ENCODE measurements at places on chromosomes 5 and 9.

- no peak for DNase-seq
Measured at GRCh38 chr5:143874312-143874711, 62.4 kb downstream of the HMHB1 start.

GRCh38 chr5:72109625-72110024 is 2.4 kb downstream of the MAP1B start:
- no peak for DNase-seq

- DNase-seq = no peak
Measured at GRCh38 chr5:55675119-55675518, 37.0 kb downstream of the SLC38A9 start.

- no peak for DNase-seq
Measured at GRCh38 chr9:68683433-68683832, 21.6 kb upstream of the PIP5K1B start.

DNA sequence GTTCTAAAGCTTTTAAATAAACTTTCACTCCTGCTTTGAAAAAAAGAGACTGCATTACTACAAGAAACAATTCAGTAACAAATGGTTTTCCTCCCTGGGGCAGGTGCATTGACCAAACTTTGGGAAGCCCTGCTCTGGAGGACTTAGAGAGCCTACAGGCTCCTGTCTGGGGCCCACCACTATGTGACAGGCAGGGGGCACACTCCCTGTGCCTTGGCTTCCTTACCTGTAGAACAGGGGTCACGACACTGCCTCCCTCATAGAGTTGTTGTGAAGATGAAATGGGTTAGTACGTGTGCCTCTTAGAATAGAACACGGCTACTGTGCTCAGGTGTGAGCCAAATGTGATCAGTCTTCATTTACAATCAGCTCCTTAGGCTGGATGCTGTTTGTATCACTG is 130.1 kb downstream of the GPBP1 start:
- DNase-seq = no peak

GRCh38 chr9:77729177-77729576 is 81.1 kb upstream of the GNA14 start:
- no peak for DNase-seq

GRCh38 chr9:128409978-128410377 is 10.7 kb upstream of the CERCAM start:
- no peak for DNase-seq

GRCh38 chr5:1975406-1975715 is 92.6 kb upstream of the IRX4 start:
- no peak for DNase-seq

GRCh38 chr5:116137544-116138378 is 52.9 kb downstream of the COMMD10 start:
- DNase-seq = no peak

DNA sequence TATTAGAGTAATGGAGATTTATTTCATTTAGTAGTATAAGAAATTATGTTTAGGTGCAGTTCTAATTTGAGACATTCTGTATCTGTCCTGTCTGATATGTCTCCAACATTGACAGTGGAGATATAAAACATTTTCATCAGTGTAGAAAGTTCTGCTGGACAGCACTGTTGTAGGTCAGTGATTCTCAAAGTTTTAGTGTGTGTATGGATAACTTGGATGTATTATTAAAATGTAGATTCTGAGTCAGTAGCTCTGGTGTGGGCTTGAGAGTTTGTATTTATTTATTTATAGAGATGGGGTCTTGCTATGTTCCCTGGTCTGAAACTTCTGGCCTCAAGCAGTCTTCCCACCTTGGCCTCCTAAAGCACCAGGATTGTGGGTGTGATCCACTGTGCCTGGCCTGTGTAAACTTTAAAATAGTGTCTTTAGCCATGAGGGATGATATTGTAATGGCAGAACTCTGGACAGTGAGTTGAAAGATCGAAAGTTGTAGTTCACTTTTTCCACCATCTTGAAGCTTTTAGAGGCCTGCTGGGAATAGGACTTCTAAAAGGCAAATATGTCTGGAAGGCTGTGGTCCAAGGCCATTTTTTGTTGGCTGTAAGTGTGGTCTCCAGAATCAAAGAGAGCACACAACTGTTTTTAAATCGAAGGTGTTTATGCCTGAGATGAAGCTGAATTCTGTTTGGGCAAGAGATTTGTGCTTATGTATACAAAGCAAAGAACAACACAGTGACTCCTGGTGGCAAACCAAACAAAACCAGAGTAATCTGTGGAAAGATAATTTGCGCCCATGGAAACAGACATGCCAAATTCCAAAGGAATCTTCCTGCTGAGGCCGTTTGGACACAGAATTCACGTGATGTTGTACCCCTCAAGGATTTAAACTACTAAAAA is 12.4 kb downstream of the UBAP1 start:
- no peak for DNase-seq

DNA sequence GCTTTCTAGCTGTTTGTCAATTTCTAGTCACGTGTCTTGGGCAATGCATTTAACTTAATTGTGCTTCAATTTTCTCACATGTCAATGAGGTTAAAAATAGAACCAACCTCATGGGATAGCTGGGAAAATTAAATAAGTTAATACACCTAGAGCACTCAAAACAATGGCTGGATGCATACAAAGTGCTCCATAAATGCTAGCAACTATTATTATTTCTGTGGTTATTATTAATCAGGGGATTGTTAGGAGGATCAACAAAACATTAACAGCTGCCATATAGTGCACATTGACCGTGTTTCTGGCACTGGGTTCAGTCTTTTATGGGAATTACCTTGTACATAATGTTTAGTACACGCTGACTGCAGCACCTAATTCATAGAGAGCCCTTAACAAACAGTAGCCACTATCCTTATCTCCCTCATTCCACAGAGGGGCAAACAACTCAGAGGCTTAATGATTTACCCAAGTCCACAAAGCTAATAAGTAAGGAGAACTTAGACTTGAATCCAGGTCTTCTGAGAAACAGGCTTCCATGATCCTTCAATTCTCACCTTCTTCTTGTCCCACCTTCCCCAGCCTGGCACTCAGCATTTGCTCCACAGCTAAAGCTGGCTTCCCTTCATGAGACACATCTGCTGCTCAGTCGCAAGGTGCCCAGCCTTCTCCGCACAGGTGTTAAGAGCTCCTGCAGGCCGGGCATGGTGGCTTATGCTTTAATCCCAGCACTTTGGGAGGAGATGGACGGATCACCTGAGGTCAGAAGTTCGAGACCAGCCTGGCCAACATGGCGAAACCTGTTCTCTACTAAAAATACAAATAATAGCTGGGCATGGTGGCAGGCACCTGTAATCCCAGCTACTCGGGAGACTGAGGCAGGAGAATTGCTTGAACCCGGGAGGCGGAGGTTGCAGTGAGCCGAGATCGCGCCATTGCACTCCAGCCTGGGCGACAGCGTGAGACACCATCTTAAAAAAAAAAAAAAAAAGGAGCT is 137.4 kb upstream of the ABCA1 start:
- no peak for DNase-seq

DNA sequence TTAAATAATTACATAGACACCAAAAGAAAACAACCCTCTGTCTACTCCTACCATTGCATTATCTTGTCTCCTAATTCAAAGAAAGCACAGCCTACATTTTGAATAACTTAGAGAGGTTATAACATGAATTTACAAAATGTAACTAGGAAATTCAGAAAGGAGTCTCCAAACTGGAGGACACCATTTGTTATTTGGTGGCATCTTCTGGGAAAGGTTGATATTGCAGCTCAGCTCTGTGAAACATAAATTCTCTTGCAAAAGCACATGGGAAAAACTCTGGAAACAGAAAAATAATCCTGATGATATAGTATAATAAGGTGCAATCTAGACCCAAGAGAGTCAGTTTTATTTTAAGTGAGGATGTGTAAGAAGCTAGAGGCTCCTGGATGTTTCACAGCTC is 215.3 kb downstream of the MLLT3 start:
- DNase-seq = no peak

- no peak for DNase-seq
Measured at GRCh38 chr5:1442222-1443145, 2.8 kb downstream of the SLC6A3 start.

GRCh38 chr5:107670932-107671741 is at the start of gene EFNA5:
Gene EFNA5 (minus strand): TSS chr5:107670937.
- DNase-seq = no peak

- DNase-seq = no peak
Measured at GRCh38 chr5:160961761-160962160, 109.8 kb upstream of the ATP10B start.

DNA sequence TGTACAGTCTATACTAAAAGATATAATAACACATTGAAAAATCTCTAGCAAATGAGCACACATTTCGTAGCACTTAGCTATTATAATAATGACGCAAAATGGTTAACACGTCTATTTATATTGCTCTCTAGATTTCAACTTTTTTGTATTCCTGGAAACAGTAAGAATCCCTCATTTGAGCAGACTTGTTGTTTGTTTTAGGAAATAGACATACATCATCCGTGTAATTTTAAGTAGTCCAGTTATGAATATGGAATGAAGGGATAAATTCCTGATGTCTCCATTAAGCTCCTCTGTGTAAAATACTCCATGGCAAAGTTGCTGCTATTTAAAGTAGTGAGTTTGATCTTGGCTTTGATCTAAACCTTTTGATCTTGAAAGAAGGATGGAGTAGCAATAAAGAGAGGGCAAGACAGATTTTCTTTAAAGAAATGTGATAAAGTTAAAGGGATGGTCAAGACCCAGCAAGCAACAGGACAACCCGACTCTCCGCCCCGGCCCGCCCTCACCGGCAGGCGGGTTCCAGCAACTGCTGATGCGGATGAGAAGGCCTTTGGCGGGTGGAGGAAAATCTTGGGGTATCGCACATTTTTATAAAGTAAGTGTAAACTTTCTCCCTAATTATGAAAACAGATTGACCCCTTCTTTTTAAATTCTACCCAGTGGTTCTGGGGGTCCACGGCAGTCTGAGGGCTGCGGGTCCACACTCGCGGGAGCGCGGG is 277.4 kb downstream of the AOPEP start:
- DNase-seq = no peak

DNA sequence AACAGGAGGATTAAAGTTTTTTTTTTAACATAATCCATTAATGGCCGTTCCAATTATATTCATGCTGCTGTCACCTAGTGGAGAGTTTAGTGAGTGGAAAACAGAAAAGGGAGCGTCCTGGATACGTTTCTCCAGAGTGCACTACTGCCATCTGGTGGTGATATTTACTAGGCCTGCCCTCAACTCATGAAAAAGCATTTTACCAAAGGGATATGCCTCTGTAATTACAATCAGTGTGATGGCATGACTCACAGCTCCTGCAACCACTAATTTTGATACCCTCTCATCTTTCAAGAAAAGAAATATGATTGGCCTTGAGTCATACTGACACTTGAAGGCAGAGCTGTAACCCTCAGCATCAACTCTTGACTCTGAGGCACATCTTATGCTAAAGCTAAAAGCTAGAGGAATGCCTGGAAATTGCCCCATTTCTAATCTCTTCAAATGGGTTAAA is 20.1 kb downstream of the MINAR2 start:
- peak; percentile 57 for DNase-seq

- DNase-seq = no peak
Measured at GRCh38 chr9:35490155-35490909, 421 bp downstream of the RUSC2 start.

DNA sequence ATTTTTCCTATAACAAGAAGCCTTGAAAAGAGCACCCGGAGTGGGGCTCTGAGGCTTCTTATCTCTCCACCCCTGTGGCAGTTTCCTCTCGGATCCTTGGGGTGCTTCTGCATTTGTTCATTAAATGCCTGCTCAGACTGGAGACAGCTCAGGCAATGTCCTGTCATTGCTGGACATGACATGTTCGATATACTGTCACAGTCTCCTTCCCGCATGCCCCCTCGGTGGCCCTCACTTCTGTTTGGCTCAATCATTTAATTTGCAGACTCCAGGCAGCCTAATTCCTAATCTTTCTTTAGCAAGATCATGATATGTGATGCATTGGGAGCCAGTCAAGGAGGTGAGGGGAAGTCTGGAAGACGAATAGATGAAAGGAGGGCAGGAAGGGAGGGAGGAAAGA is 37.5 kb upstream of the CPEB4 start:
- no peak for DNase-seq

DNA sequence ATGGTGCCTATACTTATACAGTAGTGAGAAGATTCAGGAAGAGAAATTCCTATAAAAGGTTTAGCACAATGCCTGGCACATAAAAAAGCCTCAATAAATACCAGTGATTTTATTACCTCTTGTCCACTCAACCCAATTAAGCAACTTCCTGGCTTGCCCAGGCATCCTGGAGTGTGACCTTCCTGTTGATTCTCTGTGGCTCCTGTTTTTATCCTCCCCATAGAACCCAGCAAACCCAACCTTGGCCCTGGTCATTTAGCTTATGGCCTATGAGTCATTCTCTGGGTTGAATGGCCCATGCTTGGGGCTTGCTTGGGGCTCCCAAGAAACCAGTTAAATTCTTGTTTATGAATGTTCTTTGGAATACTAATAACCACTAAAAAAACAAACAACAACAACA is 21.4 kb upstream of the SPARC start:
- DNase-seq = no peak

GRCh38 chr5:163759000-163759704 is 253.7 kb downstream of the MAT2B start:
- DNase-seq = no peak

- DNase-seq = peak; percentile 7
Measured at GRCh38 chr5:127878174-127878750, 175.1 kb downstream of the CCDC192 start.

DNA sequence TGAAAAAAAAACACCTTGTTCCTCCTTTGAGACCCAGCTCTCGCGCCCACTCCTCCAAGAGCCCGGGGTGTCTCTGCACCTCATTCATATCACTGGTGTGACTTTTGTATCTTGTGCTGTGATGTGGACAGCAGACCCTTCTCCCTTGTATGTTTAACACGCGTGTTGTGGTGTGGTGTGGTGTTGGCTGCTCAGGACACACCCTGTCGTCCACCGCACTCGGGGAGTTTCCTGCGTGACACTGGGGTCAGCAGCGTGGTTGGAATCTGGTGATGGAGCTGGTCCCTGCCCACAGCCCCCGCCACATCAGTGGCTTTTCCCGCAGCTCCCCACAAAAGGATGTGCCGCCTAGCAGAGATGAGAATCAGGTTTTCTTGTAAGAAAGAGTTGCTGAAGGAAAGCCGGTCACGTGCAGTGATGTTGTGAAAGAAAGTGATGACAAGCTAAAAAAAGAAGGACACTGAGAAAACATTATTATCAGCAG is 61.5 kb downstream of the TENT4A start:
- no peak for DNase-seq

DNA sequence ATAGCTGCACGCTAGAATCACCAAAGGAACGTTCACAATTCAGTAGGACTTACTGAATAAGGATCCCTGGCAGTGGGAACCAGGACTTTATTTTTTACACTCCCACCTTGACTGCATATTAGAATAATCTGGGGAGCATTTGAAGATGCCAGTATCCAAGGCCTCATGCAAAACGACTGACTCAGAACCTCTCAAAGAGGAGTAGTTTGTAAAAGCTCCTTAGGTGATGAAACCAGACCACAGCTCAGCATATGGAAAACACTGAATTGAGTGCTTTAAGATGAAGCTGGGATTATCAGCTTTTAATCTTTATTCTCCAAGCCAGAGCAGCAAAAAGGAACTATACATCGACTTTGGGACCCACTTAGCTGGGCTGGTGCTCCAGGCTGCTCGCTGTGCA is 288.3 kb downstream of the MLLT3 start:
- DNase-seq = no peak

- DNase-seq = no peak
Measured at GRCh38 chr5:106874974-106875373, 795.8 kb downstream of the EFNA5 start.

Data from CMK (cell line).